Anterior cingulate cortex (tissue), 58 donors: ENCODE measurements at places on chromosomes 5 and 9.

DNA sequence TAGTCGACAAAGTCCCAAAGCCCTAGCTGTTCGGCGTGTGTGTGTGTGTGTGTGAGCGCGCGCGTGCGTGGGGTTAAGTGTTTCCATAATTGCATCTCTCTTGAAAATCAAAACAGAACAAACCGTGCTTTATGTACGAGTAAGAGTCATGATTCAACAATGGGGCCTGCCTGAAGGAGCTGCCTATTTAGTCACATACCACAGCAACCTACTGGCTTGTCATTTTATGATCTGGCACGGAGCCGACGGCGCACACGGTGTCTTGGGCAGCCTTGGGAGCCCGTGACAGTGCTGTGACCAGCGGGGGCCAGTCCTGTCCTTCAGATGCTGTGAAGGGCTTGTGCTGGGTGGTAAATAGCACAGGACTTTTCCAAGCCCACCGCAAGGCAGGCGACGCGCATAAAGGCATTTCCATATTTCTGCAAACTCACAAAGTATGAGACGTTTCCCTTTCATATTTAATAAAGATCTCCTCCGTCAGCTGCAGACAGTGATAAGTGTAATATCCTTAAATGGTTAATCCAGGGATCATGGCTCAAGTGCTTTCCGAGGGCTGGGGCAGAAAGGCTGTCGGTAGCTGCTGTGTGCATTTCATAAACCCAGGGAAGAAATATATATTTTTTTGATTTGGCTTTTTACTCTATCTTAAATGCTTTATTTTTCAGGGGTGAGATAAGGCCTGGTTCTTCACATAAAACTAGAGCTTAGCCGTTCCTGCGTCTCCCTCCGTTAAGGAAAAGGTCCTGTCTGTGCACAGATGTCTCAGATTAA is 270.2 kb upstream of the IRX1 start:
- DNase-seq = no peak

DNA sequence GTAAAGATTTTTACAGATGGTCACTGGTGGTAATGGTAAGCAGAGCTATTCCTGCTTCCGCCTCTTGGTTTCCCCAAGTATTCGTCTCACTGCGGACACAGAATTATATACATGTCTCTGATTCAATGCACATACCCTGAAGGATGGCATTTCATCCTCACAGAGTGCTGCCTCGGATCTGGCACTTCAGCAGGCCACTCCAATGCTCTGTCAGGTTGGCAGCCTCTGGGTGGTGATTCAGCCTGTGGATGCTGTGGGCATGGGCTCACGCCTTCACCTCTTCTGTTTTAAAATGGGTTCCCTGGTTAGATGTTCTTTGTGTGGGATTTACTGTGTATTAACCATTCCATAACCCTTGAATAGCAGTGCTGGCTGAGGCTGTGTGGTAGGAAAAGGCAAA is 182.6 kb upstream of the ZNF608 start:
- no peak for DNase-seq

- DNase-seq = no peak
Measured at GRCh38 chr9:19769213-19769612, 19.6 kb downstream of the SLC24A2 start.

- no peak for DNase-seq
Measured at GRCh38 chr5:14081791-14082190, 61.4 kb upstream of the TRIO start.

- DNase-seq = no peak
Measured at GRCh38 chr5:81235287-81236072, 2.4 kb downstream of the CKMT2 start.

GRCh38 chr9:27529316-27530278 is at the start of gene MOB3B:
Gene MOB3B, minus strand, starts transcription at chr9:27529814. Its CDS starts 74,264 bp downstream, at chr9:27455550.
- DNase-seq = peak; percentile 79

GRCh38 chr5:65832603-65833228 is 93.7 kb upstream of the ERBIN start:
- no peak for DNase-seq

- DNase-seq = no peak
Measured at GRCh38 chr5:45038366-45038987, 229.7 kb downstream of the MRPS30 start.

GRCh38 chr9:92270511-92270910 is 23.0 kb downstream of the IARS1 start:
- DNase-seq = no peak

GRCh38 chr5:95984287-95984938 is 22.8 kb upstream of the ELL2 start:
- no peak for DNase-seq

DNA sequence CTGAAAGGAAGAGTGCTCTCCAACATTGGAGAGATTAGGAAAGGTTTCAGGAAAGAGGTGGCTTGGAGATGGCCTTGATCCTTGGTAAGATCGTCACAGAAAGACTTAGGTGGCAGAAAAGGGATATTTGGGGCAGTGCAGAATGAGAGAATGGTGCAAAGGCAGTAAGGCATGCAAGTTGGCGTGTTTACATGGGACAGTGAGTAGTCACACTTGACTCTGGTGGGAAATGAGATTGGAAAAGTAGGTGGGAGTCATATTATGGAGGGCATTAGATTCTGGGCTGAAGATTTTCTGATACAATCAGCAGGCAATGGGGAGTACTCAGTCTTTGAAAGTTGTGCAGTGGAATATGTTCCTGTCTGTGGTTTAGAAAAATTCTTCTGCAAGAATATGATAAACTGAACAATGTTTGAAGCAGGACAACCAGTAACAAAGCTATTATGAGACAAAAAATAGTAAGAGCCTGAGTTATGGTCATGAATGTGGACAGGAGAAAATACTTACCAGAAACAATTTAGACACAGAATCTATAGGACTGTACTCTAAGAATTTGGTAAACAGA is 76.2 kb upstream of the ANKRD55 start:
- DNase-seq = no peak
